ENCODE measurements at places on chromosomes 7 and 10. TPM values are rescaled to one million over a fixed set of nuclear protein-coding genes. Genes with fewer than 3 reads are reported as not detected.

PHYHIPL gene
- not detected for total RNA-seq

CCDC136 gene
- total RNA-seq: 10.6 TPM

HOXA7 gene
- total RNA-seq: not detected

ADAM8 gene
- 143 TPM for total RNA-seq

FAM221A gene
- 6.6 TPM for total RNA-seq

IL6 gene
- total RNA-seq: 0.35 TPM

SEMA4G gene
- 1.4 TPM for total RNA-seq

SERPINE1 gene
- total RNA-seq: 0.45 TPM

GARS1 gene
- total RNA-seq: 262 TPM

DNA sequence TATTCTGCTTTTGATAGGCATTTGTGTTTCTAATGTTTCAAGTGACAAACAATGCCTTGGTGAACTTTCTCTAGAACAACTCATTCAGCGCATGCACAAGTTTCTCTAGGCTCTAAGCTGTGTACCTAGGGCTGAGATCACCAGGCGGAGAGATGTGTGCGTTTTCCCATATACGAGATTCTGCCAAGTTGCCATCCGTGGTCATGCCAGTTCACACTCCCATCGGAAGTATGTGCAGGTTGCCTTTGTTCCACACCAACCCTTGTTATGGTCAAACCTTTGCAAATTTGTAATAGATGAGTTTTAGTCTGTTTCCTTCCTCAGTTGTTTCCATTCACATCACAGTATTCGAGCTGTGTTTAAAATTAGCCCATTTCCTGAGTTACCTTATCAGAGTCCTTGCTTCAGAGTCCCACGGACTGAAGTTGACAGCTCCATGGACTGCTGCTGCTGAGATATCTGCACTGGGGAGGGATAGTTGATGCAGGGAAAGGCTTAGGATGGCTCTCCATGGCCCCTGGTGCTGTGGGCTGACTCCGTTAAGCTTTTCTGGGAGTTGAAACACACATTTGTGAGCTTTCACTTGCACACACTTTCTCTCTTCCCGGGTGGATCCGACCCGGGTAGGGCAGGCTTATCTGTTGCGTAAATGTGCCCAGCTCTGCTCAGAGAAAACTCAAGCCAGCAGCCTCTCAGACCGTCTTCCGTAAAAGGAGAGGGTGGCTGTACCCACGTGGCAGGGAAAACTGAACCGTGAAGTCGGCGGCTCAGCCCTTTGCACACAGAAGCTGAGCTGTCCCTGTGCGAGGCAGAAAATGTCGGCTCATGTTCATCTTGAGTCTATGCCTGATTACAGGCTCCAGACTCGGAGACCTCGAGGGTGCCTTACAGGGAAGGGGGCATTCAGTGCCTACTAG, 49.4 kb downstream of the HK1 start:
- H3K27me3 ChIP-seq: no peaks in the 10 kb centered on the region
- peaks cover 44% of the 10 kb centered on the region for H3K4me1 ChIP-seq
- H3K36me3 ChIP-seq: peaks cover 9% of the 10 kb centered on the region
- peak overlapping the region; percentile 77 for H3K4me3 ChIP-seq

GRCh38 chr10:96986200-96986856, 154.2 kb downstream of the LCOR start:
- no peak overlapping the region for H3K27ac ChIP-seq
- H3K27me3 ChIP-seq: no peaks in the 10 kb centered on the region
- H3K4me3 ChIP-seq: no peak overlapping the region
- DNase-seq: no peak
- peaks cover 17% of the 10 kb centered on the region for H3K36me3 ChIP-seq

- no peak overlapping the region for H3K27ac ChIP-seq
- H3K27me3 ChIP-seq: no peaks in the 10 kb centered on the region
- peaks cover 9% of the 10 kb centered on the region for H3K36me3 ChIP-seq
- peaks cover 3% of the 10 kb centered on the region for H3K4me1 ChIP-seq
These were observed 71.4 kb downstream of the SGMS1 start for GRCh38 chr10:50552308-50552707.

DNA sequence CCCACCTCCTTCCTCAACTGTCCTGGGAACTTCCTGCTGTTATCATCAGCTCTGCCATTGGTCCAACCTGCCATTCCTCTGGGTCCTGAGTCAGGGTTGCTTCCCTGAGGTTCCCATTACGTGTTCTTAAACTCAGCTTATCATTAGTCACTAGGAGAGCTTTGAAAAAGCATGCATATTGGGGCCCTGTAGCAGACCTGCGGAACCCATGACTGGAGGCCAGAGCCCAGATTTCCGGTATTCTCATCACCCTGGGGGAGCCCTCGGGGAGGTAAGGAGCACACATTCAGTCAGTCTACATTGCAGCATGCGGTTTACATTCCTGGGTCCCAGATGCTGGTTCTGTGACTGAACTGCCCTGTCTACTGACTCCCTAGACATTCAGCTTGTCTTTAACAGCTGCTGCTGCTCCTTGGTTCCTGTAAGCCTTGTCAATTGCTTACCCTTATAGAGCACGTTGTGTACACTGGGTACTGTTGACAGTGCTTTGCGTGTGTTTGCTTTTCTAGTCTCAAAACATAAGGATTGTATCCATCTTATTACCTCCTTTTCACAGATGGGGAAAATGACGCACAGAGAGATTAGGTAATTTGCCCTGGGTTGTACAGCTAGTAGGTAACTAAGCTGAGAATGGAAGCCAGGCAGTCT, 12.8 kb downstream of the CDHR3 start:
- H3K4me1 ChIP-seq: no peaks in the 10 kb centered on the region
- no peak for DNase-seq
- H3K27me3 ChIP-seq: peaks cover 19% of the 10 kb centered on the region
- H3K36me3 ChIP-seq: no peaks in the 10 kb centered on the region

- H3K27me3 ChIP-seq: no peaks in the 10 kb centered on the region
- H3K4me1 ChIP-seq: no peaks in the 10 kb centered on the region
- H3K36me3 ChIP-seq: no peaks in the 10 kb centered on the region
- DNase-seq: no peak
- no peak overlapping the region for H3K27ac ChIP-seq
- no peak overlapping the region for H3K4me3 ChIP-seq
These were observed 730.0 kb upstream of the SORCS1 start for GRCh38 chr10:107894516-107894915.

Measured in activated CD4-positive, alpha-beta T cell treated with anti-CD3 and anti-CD28 coated beads, Interleukin-2, amount 10 ng/mL, durations not matched to agents 24 days and 14 days (primary cell).